Activated B cell treated with CpG ODN at 0.5 μM for 24 hours (primary cell): ENCODE measurements at places on chromosomes 11 and 22.
A peak's percentile ranks its signal among the peaks of the same experiment; 100 is the strongest.

DNA sequence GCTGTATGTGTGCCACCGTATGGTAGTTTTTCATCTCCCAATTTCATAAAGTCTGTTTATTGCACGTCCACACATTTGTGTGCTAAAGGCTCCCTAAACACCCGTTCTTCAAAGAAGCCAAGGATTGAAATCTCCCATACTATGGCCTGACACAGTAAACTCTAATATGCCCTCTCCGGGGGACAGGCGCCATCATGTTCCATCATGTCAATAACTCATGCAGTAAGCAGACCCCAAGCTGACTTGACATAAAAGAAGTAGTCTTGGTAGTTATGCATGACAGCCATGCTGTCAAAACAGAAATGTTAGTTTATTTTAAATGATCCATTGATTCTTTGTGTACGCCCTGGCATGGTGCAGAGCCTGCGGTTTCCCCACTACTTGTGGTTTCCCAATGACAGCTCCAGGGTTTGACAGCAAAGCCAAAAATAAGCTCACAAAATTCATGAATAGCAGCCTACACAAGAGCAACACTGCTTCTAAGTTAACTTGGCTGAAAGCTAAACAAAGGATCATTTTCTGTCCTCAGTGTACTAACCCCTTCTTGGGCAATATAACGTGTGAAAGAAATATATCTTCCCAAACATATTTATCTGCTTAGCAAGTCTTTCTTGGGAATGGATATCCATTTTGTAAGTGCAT is 56.5 kb upstream of the CABP7 start:
- H3K4me3 ChIP-seq = no peak overlapping the region
- DNase-seq = no peak
- H3K27me3 ChIP-seq = no peaks in the 10 kb centered on the region

GRCh38 chr11:17076517-17077239 is 789 bp downstream of the RPS13 start:
- peaks cover 38% of the 10 kb centered on the region for H3K4me1 ChIP-seq
- H3K27ac ChIP-seq = peak overlapping the region; percentile 96
- no peaks in the 10 kb centered on the region for H3K27me3 ChIP-seq
- H3K4me3 ChIP-seq = peak overlapping the region; percentile 99

- H3K36me3 ChIP-seq = no peaks in the 10 kb centered on the region
- no peaks in the 10 kb centered on the region for H3K4me1 ChIP-seq
- no peak overlapping the region for H3K4me3 ChIP-seq
- no peaks in the 10 kb centered on the region for H3K27me3 ChIP-seq
These were observed 28.7 kb upstream of the TRPC6 start for GRCh38 chr11:101612481-101612880.

DNA sequence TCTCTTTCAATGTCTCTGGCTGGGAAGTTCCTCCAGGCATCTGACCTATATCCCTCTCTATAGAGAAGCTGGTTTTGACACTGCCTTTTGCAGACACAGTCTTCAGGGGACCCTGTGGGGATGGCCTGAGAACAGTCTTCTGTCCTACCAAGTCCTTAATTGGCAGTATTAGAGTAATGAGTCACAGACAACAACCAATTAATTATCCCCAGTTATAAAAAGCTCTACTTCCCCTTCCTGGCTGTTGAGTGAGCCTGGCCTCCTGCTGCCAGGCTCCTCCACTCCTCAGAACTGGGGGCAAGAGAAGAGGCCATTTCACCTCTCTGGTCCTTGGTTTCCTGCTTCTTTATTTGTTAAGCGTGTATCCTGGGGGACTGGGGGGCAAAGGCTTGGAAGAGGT is 41.2 kb upstream of the KLHL35 start:
- H3K27ac ChIP-seq = no peak overlapping the region
- H3K36me3 ChIP-seq = peaks cover 12% of the 10 kb centered on the region
- no peak for DNase-seq
- H3K4me1 ChIP-seq = peaks cover 11% of the 10 kb centered on the region
- no peaks in the 10 kb centered on the region for H3K27me3 ChIP-seq
- no peak overlapping the region for H3K4me3 ChIP-seq

GRCh38 chr11:45664376-45665205 is 831 bp downstream of the CHST1 start:
- H3K4me3 ChIP-seq = no peak overlapping the region
- peaks cover 56% of the 10 kb centered on the region for H3K27me3 ChIP-seq
- no peaks in the 10 kb centered on the region for H3K36me3 ChIP-seq

DNA sequence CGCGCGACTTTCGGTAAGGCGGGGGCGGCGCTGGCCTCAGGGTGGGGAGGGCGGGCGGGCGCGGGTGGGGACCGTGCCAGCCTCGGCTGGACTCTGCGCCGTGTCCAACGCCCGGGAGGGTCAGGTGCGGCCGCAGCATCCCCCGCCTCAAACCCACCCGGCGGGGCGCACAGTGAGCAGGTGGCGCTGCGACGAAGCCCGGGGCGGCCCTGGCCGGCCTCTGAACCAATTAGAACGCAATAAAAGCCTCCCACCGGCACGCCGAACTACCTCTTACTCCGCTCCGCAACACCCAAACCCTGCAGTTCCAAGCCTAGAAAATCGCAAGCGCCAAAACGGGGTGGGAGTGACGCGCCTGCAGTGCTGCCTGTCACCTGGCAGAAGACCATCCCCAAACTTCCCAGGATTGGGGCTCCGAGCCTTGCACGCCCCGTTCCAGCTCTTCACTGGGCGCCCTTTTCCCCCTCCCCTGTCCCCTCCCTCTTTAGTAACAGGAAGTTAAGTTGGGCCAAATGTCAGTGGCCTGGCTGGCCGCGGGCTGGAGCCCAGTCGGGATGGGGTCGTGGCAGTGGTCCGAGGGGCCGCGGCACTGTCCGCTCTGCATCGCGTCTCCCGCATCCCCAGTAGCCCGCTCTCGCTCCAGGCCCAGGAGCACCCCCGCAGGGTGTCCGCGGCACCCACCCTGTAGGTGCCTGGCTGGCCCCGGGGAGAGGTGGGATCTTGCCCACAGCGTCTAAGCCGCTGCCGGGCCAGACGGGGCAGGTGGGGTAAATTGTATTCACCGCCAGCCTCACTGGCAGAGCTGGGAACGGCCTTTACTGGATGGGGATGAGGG is 541 bp downstream of the MICAL2 start:
- peaks cover 7% of the 10 kb centered on the region for H3K4me1 ChIP-seq
- H3K27ac ChIP-seq = no peak overlapping the region
- H3K36me3 ChIP-seq = no peaks in the 10 kb centered on the region
- H3K27me3 ChIP-seq = peaks cover 24% of the 10 kb centered on the region
- DNase-seq = no peak

- no peak for DNase-seq
- peaks cover 2% of the 10 kb centered on the region for H3K27me3 ChIP-seq
- H3K4me1 ChIP-seq = no peaks in the 10 kb centered on the region
- no peaks in the 10 kb centered on the region for H3K36me3 ChIP-seq
These were observed 137.9 kb upstream of the RASSF10 start for GRCh38 chr11:12871241-12871640.

GRCh38 chr11:65892661-65893317 is 2.3 kb downstream of the CCDC85B start:
- peak overlapping the region; percentile 79 for H3K4me3 ChIP-seq
- H3K36me3 ChIP-seq = peaks cover 5% of the 10 kb centered on the region
- peaks cover 57% of the 10 kb centered on the region for H3K4me1 ChIP-seq

GRCh38 chr22:24128021-24128420 is 53.3 kb upstream of the SUSD2 start:
- no peak overlapping the region for H3K4me3 ChIP-seq
- no peak overlapping the region for H3K27ac ChIP-seq
- peaks cover 21% of the 10 kb centered on the region for H3K36me3 ChIP-seq
- DNase-seq = no peak

GRCh38 chr11:117925198-117925925 is 3.8 kb downstream of the TMPRSS13 start:
- H3K36me3 ChIP-seq = no peaks in the 10 kb centered on the region
- H3K27ac ChIP-seq = no peak overlapping the region

DNA sequence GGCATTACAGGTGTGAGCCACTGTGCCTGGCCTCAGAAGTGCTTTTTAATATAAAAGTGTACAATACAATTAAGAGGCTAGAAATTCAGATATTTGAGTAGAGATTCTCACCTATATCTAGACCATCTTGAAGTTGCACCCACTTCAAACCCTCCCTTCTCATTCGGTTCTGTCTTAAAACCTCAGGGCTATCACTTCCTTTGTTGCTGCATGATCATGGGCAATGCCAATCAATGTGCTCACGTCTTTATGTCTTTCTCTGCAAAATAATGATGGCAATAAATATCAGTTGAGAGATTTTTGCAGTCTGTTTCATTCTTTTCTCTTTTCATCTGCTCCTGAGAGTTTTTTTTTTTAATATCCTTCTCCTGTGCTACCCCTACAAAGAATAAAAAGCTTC is 9.3 kb upstream of the NUP160 start:
- peak overlapping the region; percentile 66 for H3K4me3 ChIP-seq
- peak overlapping the region; percentile 95 for H3K27ac ChIP-seq
- no peaks in the 10 kb centered on the region for H3K27me3 ChIP-seq
- peaks cover 88% of the 10 kb centered on the region for H3K4me1 ChIP-seq
- H3K36me3 ChIP-seq = no peaks in the 10 kb centered on the region

DNA sequence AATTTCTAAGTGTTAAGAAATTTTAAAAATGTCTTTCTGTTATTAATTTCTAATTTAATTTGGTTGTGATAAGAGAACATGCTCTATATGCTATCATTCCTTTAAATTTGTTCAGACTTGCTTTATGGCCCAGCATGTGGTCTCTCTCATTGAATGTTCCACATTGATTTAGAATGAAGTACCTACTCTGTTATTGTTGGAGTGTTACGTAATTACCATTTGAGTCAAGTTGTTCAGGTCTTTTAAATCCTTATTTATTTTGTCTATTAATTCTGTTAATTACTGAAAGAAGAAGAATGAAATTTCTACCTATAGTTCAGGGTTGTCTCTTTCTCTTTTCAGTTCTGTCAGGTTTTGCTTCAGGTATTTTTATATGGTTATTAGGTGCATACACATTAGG is 57.0 kb downstream of the PRMT3 start:
- H3K4me3 ChIP-seq = no peak overlapping the region
- no peak for DNase-seq
- H3K36me3 ChIP-seq = peaks cover 21% of the 10 kb centered on the region
- H3K27me3 ChIP-seq = no peaks in the 10 kb centered on the region

- no peaks in the 10 kb centered on the region for H3K27me3 ChIP-seq
- H3K4me1 ChIP-seq = peaks cover 80% of the 10 kb centered on the region
These were observed 1.9 kb downstream of the POLD4 start for GRCh38 chr11:67351275-67352005.

- no peaks in the 10 kb centered on the region for H3K36me3 ChIP-seq
- H3K27ac ChIP-seq = no peak overlapping the region
- peaks cover 16% of the 10 kb centered on the region for H3K27me3 ChIP-seq
- H3K4me3 ChIP-seq = no peak overlapping the region
- no peaks in the 10 kb centered on the region for H3K4me1 ChIP-seq
These were observed 189.0 kb upstream of the SYT13 start for GRCh38 chr11:45475173-45475572.

DNA sequence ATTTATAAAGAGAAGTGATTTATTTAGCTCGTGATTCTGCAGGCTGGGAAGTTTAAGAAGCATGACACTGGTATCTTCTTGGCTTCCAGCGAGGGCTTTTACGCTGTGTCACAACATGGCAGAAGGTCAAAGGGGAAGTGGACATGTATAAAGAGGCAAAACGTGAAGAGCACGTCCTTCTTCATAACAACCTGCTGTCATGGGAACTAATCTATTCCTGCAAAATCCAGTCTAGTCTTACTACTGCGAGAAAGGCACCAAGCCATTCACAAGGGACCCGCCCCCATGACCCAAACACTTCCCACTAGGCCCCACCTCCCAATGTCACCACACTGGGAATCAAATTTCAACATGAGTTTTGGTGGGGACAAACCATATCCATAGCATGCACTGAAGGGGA is 58.3 kb downstream of the AMOTL1 start:
- no peak overlapping the region for H3K4me3 ChIP-seq
- no peaks in the 10 kb centered on the region for H3K4me1 ChIP-seq
- DNase-seq = no peak
- no peak overlapping the region for H3K27ac ChIP-seq

- no peak overlapping the region for H3K4me3 ChIP-seq
- peaks cover 5% of the 10 kb centered on the region for H3K27me3 ChIP-seq
- H3K4me1 ChIP-seq = no peaks in the 10 kb centered on the region
- H3K36me3 ChIP-seq = no peaks in the 10 kb centered on the region
These were observed 126.3 kb downstream of the COMMD9 start for GRCh38 chr11:36162883-36163434.

- H3K27me3 ChIP-seq = peaks cover 19% of the 10 kb centered on the region
- DNase-seq = no peak
- H3K4me1 ChIP-seq = no peaks in the 10 kb centered on the region
- H3K4me3 ChIP-seq = no peak overlapping the region
- no peak overlapping the region for H3K27ac ChIP-seq
- no peaks in the 10 kb centered on the region for H3K36me3 ChIP-seq
These were observed 320.5 kb downstream of the MIAT start for GRCh38 chr22:26977741-26978376.

DNA sequence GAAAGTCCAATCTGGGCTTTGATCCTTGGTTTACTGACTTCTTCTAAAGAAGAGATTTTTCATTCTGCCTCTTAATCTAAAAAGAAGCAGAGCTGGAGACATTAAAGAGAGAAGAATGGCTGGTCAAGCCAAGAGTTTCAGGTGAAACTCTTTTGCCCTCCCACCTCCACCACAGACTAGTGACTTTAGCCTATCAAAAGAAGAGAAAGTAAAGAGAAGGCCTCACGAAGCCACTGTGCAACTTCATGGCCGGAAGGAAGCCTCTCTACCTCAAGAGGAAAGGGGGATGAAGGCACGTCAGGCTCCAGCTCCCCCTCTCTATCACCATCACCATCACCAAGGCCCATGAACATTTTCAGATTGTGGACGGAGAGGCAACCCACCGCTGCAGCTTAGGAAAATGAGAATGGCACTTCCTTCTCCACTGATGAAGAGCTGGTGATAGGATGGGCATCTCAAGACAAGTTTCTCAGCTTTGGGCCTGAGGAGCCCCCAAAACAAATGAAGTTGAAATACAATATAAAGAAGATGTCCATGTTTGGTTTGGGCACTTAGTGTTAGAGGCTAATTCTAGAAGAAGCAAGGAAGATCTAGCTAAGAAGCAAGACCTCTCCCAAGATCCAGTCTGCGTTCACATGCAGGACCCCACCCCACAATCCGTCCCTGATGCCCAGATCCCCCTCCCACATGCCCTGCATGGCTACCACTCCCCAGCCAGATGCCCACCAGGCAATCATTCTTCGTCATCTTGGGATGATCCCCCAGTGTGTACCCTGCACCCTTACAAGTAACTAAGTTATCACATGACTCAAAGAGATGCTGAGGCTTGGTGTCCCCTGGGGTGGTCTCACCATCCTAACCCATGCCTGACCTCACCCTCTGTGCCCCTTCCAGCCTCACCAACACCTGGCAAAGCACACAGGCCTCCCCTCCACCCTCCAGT is 52.6 kb downstream of the IGSF9B start:
- H3K27ac ChIP-seq = no peak overlapping the region
- H3K36me3 ChIP-seq = no peaks in the 10 kb centered on the region
- no peak overlapping the region for H3K4me3 ChIP-seq
- no peaks in the 10 kb centered on the region for H3K27me3 ChIP-seq
- DNase-seq = no peak
- H3K4me1 ChIP-seq = peaks cover 6% of the 10 kb centered on the region

DNA sequence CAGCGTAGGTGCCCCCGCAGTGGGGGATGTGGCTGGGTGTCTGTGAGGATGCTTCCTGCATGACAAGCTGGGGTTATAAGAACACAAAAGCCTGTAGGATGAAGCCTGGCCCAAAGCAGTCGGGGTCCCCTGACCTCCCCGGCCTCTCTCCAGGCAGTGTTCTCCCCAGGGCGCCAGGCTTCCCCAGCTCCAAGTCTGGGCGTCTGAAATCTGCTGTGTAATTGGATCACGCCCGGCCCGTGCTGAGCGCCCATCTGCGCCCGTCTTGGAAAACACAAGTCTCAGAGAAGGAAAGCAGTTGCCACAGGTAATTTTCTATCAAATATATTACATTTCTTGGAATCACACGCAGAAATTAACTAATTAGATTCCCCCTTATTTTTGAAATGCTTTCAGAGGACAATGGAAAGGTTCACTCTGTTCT is 233.3 kb downstream of the CTTN start:
- no peak for DNase-seq
- no peak overlapping the region for H3K27ac ChIP-seq
- no peaks in the 10 kb centered on the region for H3K4me1 ChIP-seq
- no peaks in the 10 kb centered on the region for H3K36me3 ChIP-seq
- no peak overlapping the region for H3K4me3 ChIP-seq
